H4 (cell line): ENCODE measurements at places on chromosomes 11 and 22. TPM values are rescaled to one million over a fixed set of nuclear protein-coding genes. Genes with fewer than 3 reads are reported as not detected.

Gene P2RX3
- total RNA-seq = not detected in 2 replicates

DNA sequence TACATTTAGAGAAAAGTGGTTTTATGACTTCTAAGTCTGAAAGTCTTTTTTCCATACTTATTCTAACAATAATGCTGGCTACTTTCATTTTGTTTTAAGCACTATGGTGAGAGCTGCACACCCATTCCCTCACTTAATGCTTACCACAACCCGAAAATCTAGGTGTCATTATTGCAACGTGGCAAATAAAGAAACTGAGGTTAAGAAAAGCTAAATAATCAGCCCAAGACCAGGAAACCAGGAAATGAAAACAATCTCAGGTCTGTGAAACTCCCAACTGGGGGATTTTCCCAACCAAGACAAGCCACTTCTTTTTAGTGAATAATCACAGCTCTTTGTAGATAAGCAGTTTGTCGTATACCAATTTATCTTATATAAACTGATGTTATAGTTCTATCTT, 126.3 kb downstream of the SLC1A2 start:
- no peak for DNase-seq

DNA sequence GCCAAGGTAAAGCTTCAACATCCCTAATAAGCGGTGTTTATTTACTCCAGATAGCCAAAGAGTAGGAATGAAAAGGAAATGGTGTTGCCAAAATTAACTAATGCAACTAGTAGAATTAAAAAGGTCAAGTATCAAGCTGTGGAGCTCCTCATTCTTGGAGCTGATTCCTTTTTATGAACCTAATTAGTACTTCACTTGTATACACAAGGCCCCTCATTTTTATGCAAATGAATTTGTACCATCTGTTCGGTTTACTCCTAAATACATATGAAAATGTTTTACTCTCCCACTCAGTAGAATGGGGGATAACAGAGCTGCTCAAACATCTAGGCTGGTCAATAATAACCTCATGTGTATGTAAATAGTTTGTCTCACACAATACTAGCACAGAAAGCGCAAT, 426.4 kb upstream of the LUZP2 start:
- no peak for DNase-seq

GRCh38 chr11:126926376-126926791, 74.2 kb downstream of the KIRREL3 start:
- DNase-seq = peak; percentile 41

- no peak for DNase-seq
Measured at GRCh38 chr11:91078221-91078620, 855.4 kb upstream of the CHORDC1 start.

DNA sequence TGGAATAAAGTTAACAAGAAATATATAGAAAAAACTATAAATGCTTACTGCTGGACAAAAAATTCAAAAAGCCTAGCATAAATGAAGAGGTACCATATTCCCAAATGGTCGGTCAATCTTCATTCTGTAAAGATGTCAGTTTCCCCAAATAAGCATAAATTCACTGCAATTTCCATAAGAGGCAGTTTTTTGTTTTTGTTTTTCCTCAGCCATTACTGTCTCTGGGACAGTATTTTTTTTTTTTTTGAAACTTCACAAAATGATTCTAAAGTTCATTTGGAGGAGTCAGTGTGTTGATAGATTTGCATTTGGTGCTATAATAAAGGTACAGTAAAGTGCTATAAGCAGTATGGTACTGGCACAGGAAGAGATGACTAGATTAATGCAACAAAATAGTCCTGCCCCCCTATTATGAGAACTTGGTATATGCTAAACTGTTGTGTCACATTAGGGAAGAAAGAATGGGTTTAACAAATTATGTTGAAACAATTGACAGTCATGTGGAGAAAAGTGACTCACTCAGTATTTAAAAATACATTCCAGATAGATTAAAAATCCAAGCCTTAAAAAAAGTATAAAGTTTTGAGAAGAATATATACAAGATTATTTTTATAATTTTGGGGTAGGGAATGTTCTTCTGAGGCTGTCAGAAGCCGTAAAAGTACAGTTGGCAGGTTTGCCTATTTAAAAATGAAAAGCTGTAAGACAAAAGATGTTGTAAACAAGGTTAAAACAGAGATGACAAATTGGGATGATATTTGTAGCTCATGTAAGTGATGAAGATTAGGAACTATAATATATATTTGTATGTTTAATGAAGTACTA, 2.6 kb upstream of the FTH1 start:
- peak; percentile 44 for DNase-seq

DNA sequence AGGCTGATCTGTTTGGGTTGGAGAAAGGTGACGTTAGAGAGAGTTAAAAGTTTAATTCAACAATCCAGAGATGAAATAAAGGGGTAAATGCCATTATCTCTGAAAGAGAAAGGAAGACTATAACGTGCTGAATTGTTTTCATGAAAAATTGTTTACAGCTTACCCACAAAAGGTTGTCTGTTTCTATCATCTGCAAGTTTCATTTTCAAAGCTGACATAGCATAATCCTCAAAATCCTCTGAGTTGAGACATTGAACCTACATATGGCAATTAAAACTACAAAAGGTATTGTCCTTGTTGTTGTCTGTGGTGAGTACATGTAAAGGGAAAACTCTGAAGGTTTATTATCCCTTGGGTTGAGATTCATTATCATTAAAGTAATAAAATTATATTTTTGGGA, 569.9 kb downstream of the LUZP2 start:
- DNase-seq = no peak

- no peak for DNase-seq
Measured at GRCh38 chr11:93694109-93694508, 32.6 kb downstream of the CEP295 start.

Gene DYNC2H1
- 6.1 and 10.0 TPM in 2 replicates for total RNA-seq

DNA sequence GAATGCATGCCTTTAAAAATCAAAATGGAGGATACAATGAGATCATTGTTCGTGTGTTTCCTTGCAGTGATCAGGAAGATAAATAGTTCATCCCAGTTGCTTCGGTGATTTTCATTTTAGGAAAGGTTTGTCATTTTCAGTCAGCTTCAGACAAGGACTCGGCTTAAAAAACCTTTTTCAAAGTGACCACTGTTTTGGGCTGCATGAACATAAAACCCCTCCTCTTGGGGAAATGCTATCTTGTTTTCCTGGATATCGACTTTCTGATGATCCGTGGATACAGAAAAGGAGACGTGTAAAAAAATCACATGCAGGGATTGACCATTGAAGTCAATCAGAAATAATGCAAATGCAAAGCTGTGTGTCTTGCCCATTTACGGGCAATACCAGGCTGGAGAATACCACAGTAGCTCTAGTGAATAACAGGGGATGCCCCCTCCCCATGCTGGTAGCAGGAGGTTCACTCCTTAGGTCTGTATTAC, 146.8 kb downstream of the MAML2 start:
- DNase-seq = no peak
